ENCODE measurements at places on chromosomes 4 and X.
A peak's percentile ranks its signal among the peaks of the same experiment; 100 is the strongest.

DNA sequence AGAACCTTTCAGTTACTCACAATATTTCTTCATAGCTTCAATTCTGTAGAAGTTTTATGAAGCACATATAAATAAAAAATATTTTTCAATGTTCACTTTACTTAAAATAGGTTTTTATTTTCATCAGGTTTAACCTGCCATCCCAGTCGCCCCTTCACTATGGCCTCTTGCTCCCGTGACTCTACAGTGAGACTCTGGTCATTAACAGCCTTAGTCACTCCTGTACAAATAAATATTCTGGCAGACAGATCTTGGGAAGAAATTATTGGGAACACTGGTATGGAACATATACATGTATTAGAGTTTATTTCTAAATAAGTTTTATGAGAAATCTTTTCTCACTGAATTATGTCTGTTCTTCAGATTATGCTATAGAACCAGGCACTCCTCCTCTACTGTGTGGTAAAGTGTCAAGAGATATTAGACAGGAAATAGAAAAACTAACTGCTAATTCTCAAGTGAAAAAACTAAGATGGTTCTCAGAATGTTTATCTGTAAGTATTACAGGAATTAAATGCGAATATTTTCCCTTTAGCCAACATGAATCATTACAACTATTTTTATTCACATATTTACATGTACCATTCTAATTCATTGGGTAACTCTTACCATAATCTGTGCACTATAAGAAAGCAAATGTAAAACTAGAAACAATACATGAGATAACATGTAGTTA lies 45.6 kb downstream of the SPATA4 start:
- DNase-seq = peak; percentile 25

- DNase-seq = peak; percentile 25
Measured at GRCh38 chr4:16026160-16026761, 57.6 kb downstream of the PROM1 start.

- DNase-seq = no peak
Measured at GRCh38 chrX:20829665-20830491, 544.3 kb upstream of the CNKSR2 start.

GRCh38 chr4:19254486-19254885 lies 997.2 kb upstream of the SLIT2 start:
- DNase-seq = no peak

DNA sequence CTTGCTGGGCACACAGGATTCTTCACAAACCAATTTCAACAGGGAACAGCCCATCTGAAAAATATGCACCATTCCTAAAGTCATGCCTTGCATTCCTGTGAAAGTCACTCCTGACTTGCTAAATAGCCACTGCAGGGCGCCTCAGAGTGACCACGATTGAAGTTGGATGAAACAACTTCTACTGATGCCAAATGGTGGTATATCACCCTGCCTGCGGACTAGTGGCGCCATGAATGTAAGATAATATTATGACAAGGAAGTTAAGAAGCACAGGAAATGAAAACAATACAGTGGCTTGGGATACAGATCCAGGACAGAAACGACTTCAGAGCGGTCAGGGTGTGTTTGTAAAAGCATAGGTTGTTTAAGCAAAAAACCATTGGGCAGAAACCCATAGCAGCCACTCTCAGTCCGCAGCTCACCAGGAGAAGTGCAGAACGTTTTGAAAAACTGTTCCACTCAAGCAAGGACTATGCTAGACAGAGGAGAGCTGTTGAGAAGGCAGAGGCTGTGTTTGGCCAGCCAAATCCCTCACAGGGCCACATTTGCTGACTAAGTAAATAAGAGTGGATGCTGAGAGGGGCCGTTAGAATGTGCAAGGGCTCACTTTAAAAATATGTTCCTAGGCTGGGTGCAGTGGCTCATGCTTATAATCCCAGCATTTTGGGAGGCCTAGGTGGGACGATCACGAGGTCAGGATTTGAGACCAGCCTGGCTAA lies 250.4 kb downstream of the PTTG2 start:
- no peak for DNase-seq

- DNase-seq = no peak
Measured at GRCh38 chrX:46953137-46953527, 40.9 kb downstream of the JADE3 start.

DNA sequence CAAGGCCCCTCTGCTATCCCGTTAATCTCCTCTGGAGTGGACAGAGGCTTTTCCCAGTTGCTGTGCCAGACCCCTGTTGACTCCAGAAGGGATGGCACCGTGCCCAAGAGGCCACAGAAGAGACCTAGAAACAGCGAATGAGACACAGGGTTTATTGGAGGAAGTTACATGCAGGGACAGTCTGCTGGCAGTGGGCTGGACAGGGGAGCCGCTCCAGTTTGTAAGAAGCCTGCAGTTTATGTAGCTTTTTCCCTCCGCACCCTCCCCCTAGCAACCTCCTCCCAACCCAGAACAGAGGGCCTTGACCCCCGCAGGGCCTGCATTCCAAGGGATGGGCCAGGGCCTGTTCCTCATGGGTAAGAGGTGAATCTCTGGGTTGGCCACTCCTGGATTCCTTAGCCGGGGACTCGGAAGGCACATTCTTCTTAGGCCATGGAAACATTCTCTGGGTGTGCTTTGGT lies 216.8 kb upstream of the PSAPL1 start:
- peak; percentile 23 for DNase-seq

DNA sequence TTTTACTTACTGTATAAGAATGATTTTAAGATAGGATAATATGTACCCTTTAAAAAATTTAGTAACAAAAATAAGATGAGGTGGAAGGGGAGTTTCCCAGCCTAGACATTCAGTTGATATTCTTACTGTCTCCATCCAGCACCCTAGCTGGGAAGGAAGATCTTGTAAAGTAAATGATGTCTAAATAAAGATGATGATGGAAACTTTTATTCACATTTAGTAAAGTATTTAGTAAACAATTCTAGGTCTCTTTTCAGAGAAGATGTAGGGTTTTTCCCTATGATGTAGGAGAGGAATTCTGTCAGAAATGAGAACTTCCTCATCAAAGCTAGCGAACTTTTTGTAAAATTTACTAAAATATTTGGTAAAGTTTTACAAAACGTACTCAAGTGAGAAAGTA lies 136.8 kb downstream of the RAPGEF2 start:
- DNase-seq = no peak

- no peak for DNase-seq
Measured at GRCh38 chrX:110745288-110745687, 50.3 kb downstream of the CHRDL1 start.

GRCh38 chr4:71004281-71004851 lies 10.9 kb downstream of the DCK start:
- DNase-seq = no peak

- no peak for DNase-seq
Measured at GRCh38 chrX:154855256-154855655, 20.8 kb upstream of the SMIM9 start.

DNA sequence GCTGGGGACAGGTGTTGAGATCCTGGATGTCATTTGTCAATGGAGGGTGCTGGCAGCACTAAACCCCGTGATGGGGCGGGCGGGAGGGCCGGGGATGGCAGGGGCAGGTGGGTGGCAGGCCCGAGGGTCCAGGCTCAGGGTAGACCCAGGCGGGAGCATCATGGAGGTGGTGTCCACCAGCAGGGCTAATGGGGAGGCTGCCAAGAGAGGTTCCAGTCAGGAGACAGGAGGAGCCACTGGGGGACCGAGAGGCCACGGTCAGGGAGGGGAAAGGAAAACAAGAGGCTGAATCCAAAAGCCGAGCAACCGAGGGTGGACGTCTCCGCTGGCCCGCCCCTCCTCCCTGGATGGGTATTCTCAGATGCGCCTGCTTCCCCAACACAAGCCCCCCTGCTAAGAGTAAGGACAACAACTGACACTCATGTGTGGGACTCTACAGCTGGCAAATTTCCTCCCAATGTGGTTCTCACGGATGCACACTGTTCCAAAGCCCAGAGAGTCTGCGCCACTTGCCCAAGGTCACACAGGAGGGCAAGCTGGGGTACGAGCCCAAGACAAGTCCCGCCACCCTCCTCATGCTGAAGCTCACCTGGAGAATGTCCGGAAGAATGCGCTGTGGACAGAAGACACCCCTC lies 132.0 kb downstream of the CPZ start:
- DNase-seq = no peak

All from HCEC 1CT (cell line).